ENCODE measurements at places on chromosomes 2 and 18. TPM values are rescaled to one million over a fixed set of nuclear protein-coding genes. Genes with fewer than 3 reads are reported as not detected.

The UGT1A5 gene
- 1.2 TPM for total RNA-seq

DNA sequence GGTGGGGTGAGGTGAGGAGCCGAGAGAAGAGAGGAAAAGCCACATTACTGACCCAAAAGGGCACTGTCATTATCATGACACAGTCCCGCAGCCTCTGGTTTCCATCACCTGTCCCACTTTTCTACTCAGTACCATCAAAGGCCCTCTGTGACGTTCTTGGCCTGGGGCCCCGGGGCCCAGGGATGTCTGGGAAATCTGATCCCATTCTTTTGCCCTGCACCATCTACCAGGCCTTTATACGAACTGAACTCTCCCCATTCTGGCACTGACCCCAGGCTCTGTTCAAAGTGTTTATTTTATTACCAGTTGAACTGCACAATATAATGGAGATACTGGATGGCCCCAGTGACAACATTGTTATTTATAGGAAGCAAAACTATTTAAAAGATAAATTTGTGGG is 89.1 kb downstream of the COL6A3 start:
- no peaks in the 10 kb centered on the region for H3K4me1 ChIP-seq
- peak; percentile 48 for DNase-seq
- no peak overlapping the region for H3K4me3 ChIP-seq
- H3K27ac ChIP-seq, result no peak overlapping the region

DNA sequence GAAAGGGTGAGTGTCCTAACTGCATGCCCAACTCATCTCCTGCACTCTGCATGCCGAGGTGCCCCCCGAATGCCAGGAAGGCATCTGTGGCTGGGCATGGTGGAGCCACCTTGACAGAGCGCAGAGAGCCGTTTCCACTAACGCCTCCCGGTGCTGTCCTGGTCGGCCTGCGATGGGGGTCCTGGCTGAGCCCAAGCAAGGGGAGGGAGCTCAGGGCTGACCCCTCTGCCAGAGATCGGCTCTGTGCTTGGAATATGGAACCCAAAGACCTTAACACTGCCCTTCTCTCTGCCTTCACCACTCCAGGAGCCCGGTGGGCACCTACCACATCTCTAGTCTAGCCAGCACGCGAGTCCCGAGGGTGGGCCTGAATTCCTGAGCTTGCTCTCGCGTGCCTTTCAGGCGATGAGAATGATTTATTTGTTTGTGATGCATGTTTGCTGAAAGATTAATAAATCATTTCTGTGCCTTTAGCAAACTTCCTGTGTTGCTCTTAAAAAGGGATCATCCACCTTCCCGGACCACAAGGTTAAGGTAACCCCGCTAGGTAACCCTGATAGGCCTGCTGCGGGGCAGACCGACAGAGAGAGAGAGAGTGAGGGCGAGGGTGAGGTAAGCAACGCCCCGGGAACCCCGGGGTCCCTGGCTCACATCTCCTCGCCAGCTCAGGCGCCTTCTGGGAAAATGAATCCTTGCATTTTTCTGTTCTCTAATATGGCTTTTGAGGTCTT is 35.3 kb downstream of the PDIA6 start:
- H3K27me3 ChIP-seq, result no peaks in the 10 kb centered on the region
- H3K4me1 ChIP-seq, result peaks cover 11% of the 10 kb centered on the region
- no peak overlapping the region for H3K4me3 ChIP-seq
- peaks cover 5% of the 10 kb centered on the region for H3K36me3 ChIP-seq
- no peak overlapping the region for H3K27ac ChIP-seq
- DNase-seq, result peak; percentile 32

- H3K4me1 ChIP-seq, result no peaks in the 10 kb centered on the region
- H3K27ac ChIP-seq, result no peak within 1 kb of the TSS
- H3K27me3 ChIP-seq, result no peaks in the 10 kb centered on the region
- no peaks in the 10 kb centered on the region for H3K36me3 ChIP-seq
Observed at GRCh38 chr18:11688972-11689668, at the start of gene GNAL. GNAL (plus strand) TSS chr18:11689264; CDS start chr18:11689564, 300 bp downstream.

DNA sequence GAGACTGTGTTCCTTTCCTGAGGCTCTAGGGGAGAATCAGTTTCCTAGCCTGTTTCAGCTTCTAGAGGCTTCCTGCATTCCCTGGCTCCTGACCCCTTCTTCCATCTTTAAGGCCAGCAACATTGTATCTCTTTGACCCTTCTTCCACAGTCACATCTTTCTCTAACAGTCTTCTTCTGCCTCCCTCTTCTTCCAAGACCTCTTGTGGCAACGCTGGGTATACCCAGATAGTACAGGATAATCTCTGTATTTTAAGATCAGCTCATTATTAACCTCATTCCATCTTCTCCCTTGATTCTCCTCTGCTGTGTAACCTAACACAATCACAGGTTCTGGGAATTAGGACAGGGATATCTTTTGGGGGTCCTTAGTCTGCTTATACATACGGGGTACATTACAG is 8.9 kb upstream of the MYL12A start:
- H3K27me3 ChIP-seq, result no peaks in the 10 kb centered on the region
- no peak for DNase-seq
- H3K27ac ChIP-seq, result no peak overlapping the region
- H3K4me3 ChIP-seq, result no peak overlapping the region
- no peaks in the 10 kb centered on the region for H3K36me3 ChIP-seq

DNA sequence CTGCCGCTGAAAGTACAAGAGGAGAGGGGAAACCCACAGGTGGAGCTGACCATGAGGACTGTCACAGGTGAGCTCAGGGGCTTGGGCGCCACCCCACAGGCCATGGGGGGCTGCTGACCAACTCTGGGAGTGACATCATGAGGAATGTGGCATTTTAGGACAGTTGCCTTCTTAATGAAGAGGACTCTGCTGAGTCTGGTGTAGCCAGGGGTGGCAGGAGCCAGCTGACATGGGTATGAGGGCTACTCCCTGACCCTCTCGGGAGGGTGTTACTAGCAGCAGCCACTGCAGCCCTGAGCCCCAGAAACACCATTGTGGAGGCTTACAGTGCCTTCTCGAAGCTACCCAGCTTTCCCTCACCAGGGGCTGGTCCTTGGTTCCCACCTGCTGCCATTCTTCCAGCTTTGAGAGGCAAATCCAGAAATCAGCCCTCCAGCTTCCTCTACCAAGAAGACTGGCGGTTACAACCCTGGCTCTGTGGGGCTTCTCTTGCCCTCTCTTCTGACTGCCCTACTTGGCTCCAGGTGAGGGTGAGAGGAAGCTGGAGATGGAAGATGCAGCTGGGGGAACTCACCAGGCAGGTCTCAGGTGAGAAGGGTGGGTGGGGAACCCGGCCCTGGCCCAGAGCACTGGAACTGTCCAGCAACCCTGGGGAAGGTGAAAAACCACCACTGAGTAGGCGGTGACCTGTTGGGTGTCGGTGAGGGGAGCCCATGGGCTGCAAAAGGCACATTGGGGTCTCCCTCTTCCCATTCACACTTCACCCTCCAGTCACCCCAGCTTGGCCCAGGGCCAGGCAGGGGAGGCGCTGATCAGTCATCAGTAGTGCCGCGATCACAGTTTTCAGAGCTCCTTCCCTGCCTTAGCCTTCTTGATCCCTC is 98.5 kb downstream of the MCFD2 start:
- peaks cover 8% of the 10 kb centered on the region for H3K4me1 ChIP-seq
- DNase-seq, result no peak
- no peak overlapping the region for H3K4me3 ChIP-seq
- no peak overlapping the region for H3K27ac ChIP-seq
